ENCODE measurements at places on chromosomes 7 and 10.

DNA sequence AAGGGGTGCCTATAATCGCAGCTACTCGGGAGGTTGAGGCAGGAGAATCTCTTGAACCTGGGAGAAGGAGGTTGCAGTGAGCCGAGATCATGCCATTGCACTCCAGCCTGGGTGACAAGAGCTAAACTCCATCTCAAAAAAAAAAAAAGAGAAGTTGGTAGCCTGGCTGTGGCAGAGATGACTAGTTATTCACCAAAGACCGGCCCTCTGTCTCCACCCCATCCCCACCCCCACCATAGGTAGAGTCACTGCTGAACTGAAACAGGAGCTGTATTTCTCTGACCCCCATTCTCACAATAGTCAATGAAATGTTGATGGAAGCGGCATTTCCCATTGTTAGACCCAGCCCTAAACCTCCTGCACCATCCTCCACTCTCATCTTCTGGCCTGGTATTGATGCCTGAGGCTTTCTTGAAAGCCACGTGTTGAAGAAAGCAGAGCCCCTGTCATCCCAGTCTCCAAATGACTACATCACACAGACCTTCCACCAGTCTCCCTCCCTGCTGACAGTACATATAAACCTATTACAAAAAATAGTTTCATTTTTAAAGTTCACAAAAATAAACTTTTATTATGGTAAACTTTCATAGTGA is 9.4 kb upstream of the PIK3CG start:
- no peak for DNase-seq

GRCh38 chr10:130171196-130171595 is 35.0 kb downstream of the GLRX3 start:
- no peak for DNase-seq

DNA sequence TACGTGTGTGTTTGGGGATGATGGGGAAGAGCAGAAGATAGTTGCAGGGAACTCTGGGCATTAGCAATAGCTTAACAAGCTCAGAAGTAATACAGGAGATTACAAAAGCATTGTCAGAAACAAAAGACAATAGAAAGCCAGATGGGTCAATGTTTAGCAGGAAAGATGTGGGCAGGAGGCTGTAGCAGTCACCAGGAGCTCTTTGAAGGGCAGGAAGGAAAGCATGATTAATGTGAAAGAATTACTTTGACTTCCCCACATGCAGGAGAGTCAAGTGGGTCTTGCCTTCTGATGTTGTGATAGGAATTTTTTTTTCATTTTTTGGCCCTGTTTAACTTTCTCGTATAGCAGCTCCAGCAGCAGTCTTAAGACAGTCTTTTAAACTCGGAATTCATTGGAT is 6.0 kb upstream of the SMNDC1 start:
- no peak for DNase-seq

DNA sequence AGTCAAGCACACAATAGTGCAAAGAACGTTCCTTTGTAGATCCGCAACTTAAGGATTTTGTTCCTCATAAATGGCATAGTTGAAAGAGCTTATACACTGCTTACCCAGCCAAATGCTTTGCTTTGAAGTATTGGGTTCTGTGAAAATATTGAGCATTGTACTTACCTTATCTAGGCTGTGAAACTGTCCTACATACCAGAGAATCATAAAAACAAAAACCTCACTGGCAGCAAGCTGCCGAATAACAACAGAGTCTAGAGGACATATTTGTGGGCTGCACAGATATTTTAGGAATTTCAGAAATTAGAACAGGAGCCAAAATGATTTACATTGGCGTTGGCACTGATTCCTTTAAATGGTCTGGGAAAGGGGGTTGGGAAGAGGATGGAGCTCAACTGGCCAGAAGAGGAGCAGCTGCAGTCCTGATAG is 174.8 kb downstream of the RTKN2 start:
- no peak for DNase-seq

DNA sequence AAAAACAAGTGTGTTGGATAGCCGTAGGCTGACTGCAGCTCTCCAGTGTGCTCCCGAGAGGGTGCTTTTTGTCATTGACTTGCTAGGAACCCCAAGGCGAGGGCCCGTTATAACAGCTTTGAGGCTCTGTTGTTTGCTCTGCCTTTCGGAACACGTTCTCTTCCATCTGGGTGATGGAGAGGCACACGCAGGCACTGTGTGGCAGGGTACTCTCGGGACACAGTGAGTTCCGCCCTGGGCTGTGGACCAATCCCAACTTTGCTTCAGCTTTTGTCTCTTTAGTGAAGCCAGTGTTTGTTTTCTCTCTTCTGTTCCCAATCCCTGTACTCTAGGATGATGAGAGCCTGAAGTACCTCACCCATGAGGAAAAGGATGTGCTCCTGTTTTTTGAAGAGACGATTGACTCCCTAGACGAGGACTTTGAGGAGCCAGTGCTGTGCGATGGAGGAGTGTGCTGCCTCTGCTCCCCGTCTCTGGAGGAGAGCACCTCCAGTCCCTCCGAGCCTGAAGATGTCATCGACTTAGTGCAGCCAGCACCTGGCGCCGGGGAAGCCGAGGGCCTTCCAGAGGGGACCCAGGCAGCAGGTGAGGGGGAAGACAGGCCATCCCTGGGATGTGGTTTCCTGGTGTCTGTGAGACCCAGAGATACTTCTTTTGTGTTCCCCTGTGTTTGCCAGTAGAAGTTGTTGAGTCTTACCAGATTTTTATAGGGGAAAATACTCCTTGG is 43.2 kb downstream of the PROSER2 start:
- DNase-seq, result no peak

DNA sequence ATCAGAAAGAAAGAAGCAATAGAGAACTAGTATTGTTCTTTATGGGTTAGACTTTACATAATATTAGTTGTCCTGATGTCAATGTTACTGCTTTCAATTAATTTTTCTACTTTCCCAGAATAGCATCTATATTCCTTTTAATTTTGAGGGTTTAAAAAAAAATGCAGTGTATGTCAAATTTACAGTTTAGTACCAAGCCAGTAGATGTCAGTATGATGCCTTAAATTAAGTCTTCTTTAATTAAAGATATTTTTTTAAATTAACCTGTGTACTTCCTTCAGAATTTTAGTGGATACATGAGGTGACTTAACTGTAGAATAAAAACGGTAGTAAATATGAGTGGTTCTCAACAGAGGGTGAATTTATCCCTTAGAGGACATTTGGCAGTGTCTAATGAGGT is 35.2 kb upstream of the STOX1 start:
- no peak for DNase-seq

- DNase-seq, result no peak
Measured at GRCh38 chr10:43354879-43355380, 16.5 kb upstream of the FXYD4 start.

DNA sequence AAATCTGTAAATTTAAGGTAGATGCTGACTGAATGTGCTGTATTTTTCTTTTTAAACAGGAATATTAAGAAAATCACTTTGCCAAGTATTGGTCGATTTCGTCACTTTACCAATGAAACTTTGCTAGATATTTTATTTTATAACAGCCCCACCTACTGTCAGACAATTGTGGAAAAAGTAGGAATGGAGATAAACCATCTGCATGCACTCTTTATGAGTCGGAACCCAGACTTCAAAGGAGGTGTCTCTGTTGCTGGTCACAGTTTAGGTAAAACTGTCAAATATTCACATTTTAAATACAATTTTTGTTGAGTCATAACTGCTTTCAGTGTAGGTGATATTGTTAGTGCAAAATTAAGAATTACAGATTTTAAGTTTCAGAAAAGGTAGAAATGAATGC is 25.2 kb downstream of the SEC23IP start:
- DNase-seq, result no peak

- DNase-seq, result no peak
Measured at GRCh38 chr7:79636849-79637248, 183.4 kb upstream of the MAGI2 start.

DNA sequence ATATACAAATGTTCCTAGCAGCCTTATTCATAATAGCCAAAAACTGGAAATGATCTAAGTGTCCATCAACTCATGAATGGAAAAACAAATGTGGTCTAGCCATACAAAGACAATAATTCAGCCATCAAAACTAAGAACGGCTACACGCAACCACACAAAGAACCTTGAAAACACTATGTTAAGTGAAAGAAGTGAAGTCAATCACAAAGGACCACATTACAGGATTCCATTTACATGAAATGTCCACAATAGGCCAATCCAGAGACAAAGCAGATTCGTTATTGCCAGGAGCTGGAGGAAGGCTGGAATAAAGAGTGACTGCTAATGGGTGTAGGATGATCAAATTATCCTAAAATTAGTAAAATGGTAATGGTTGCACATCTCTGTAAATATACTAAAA is 21.1 kb downstream of the MKRN1 start:
- no peak for DNase-seq

- no peak for DNase-seq
Measured at GRCh38 chr7:117283371-117283770, 39.5 kb downstream of the WNT2 start.

DNA sequence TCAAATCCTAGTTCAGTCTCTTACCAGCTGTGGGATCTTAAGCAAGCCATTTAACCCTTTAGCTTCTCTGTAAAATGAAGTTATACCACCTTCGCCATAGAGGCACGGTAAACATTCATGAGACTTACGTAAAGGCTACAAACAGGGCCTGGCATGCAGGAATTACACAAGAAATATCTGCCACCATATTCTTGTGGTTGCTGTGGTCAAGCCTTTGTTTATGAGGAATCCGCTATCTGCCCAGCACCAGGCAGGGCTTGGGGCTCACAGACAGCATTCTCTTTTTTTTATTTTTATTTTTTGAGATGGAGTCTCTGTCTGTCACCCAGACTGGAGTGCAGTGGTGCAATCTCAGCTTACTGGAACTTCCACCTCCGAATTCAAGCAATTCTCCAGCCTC is 9.9 kb downstream of the AIFM2 start:
- no peak for DNase-seq

GRCh38 chr7:91351374-91351773 is 87.1 kb downstream of the FZD1 start:
- no peak for DNase-seq

DNA sequence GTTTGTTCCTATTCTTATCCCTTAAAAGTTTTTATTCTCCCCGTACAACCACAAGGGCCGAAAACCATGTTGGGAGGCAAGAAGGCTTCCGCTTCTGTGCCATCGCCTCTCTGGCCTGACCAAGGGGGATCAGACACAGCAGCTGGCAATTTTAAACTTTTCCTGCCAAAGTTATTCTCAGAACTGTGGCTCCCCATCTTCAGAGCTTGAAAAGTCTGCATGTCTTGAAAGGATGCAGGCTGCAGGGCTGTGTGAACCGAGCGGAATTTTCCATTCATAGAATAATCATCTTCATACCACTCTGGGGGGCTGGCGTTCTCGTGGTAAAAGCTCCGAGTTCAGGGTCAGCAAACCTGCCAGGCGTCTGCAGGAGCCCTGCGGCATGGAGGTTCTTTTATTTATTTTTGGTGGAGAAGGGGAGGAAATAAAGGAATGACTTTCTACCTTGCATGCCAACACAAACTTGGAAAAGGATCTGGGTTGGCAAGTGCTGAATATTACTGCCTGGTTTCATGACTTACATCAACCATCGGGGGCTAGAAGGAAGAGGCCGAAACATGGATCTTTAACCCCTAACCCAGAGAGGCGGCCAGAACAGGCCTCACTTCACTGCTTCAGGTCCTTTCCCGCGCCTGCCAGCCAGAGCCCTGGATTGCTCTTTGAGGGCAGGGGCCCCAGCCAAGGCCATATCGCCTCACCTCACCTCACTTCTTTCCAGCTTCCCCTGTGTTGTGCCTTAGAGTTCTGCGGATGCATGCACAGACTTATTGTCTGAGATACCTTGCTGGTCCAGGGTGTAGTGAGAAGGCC is 3.0 kb upstream of the NANOS1 start:
- no peak for DNase-seq

- no peak for DNase-seq
Measured at GRCh38 chr7:92242972-92243371, 2.7 kb downstream of the KRIT1 start.

- peak; percentile 79 for DNase-seq
Measured at GRCh38 chr10:124722798-124723783, 21.1 kb downstream of the FAM53B start.

DNA sequence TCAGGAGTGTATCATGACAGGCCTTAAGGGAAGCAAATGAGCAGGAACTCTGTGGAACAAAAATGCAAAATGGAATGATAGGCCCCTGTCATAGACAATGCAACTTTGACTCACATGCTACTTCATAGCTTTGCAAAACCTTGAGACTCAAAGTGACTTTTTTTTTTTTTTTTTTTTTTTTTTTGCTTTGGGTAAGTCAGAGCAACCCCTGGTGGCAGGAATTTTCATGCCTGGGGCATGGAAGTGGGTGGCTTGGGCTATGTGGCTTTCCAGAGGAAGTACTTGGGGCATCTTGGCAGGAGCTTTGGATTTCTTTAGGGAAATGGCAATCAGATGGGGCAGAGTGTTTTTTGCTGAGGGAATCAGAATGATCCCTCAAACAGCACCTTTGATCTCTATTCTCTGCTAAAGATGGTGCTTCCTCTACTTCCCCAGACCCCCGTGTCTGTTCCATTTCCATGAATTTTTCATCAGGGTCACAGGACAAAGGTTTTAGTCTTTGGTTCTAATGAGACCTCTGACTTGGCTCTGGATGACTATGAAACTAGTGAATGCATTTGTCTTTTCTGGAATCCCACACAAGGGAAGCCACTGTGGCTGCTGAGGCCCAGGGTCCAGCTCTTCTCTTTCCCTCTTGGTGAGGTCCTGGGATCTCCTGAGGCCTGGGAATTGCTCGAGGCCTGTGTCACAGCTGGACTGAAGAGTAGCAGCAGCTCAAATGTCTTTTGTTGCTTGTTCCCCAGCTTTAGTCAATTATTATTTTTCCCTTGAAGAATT is 62.8 kb downstream of the TACC2 start:
- DNase-seq, result no peak

- no peak for DNase-seq
Measured at GRCh38 chr7:149669121-149669818, 104.1 kb downstream of the ZNF467 start.

- no peak for DNase-seq
Measured at GRCh38 chr7:115933471-115933870, 97.1 kb downstream of the TFEC start.

- DNase-seq, result no peak
Measured at GRCh38 chr7:98360221-98361130, 40.4 kb downstream of the BAIAP2L1 start.

GRCh38 chr10:116690356-116691322 is 51.7 kb downstream of the HSPA12A start:
- no peak for DNase-seq

GRCh38 chr10:131427901-131428300 is 116.4 kb upstream of the TCERG1L start:
- no peak for DNase-seq

DNA sequence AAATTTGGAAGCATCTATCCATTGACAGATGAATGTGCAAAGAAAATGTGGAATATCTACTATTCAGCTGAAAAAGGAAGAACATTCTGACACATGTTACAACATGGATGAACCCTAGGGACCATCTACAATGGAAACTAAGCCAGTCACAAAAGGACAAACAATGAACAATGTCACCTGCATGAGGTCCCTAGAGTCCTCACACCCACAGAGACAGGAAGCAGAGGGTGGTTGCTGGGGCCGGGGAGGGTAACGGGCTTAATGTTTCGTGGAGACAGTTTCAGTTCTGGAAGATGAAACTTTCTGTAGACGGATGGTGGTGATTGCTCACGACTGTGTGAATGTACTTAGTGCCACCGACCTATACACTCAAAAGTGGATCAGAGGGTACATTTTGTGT is 282.9 kb downstream of the ADARB2 start:
- DNase-seq, result peak; percentile 68

- DNase-seq, result no peak
Measured at GRCh38 chr7:102875700-102876295, 37.0 kb upstream of the LRRC17 start.

- DNase-seq, result peak; percentile 56
Measured at GRCh38 chr10:91796331-91797047, 1.7 kb upstream of the TNKS2 start.

- DNase-seq, result no peak
Measured at GRCh38 chr7:18179093-18179492, 151.4 kb upstream of the PRPS1L1 start.

Measured in GM06990 (cell line).